Stimulated activated naive B cell treated with anti-CD40 and anti-IgM and Interleukin-4, amounts not matched to agents 10 μg/mL and 1 μg/mL and 100 μg/mL, for 72 hours (primary cell): ENCODE measurements at places on chromosomes 16 and 17.

DNA sequence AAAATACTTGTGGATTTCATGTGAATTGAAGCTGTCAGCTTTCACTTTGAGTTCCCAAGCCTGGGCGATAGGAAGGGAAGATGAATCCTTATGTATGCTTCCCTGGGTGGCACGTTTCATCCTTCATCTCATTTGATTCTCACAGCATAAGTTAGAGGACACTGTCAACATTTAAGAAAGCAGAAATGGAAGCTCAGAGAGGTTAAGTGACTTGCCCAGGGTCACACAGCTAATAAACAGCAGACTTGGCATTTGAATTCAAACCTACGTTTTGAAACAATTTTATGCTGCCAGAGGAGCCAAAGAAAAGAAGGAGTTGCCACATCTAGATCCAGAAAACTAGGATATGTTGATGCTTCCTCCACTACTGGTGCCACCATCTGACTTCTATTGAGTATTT, 108.3 kb upstream of the GPR139 start:
- no peak for DNase-seq

- DNase-seq, result no peak
Observed at GRCh38 chr17:12127177-12127576, 106.5 kb downstream of the MAP2K4 start.

DNA sequence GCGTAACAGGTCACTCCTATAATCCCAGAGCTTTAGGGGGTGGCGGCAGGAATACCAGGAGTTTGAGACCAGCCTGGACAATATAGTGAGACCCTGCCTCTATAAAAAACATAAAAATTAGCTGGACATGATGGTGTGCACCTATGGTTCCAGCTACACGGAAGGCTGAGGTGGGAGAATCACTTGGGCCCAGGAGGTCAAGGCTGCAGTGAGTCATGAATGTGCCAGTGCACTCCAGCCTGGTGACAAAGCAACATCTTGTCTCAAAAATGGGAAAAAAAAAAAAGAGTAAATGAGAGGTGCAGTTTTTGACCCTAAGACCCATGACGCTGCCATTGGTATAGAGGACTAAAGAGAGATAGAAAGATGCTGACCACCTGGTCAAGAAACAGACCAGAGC, 16.1 kb downstream of the PARN start:
- DNase-seq, result no peak

GRCh38 chr17:1002771-1003555, 6.0 kb downstream of the TIMM22 start:
- no peak for DNase-seq

GRCh38 chr16:87802670-87803069, 36.9 kb upstream of the KLHDC4 start:
- no peak for DNase-seq

DNA sequence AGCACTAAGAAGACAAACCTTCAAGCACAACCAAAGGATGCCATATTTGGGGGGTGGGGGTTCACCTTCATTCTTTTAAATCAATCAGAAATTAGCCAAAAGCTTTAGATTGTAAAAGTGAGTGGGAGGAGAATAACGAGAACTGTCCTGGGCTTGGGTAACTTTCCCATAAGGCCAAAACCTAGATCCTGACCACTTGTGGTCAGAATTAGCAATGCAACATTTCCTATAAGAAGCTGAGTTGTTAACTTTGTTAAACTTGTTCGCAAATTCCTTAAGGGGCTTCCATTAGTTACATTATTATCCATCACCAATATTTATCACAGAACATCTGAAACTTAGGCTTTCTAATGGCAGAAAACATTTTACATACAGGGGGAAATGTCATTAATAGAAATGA, 25.1 kb downstream of the STAT5B start:
- DNase-seq, result no peak

DNA sequence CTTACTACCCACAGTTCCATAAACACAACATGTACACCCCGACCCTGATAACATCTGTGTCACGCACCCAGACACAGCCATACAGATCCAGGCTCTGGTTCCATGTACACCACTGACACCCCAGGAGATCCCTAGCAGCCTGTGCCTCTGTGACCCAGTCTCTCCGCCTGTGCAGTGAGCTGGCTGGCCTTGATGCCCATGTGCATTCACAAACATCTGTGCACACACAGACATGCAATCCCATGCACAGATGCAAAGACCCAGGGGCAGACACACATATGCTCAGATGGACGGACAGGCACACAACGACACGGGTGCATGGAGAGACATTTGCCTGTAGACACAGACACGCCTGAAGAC, 4.1 kb downstream of the CCDC102A start:
- no peak for DNase-seq

DNA sequence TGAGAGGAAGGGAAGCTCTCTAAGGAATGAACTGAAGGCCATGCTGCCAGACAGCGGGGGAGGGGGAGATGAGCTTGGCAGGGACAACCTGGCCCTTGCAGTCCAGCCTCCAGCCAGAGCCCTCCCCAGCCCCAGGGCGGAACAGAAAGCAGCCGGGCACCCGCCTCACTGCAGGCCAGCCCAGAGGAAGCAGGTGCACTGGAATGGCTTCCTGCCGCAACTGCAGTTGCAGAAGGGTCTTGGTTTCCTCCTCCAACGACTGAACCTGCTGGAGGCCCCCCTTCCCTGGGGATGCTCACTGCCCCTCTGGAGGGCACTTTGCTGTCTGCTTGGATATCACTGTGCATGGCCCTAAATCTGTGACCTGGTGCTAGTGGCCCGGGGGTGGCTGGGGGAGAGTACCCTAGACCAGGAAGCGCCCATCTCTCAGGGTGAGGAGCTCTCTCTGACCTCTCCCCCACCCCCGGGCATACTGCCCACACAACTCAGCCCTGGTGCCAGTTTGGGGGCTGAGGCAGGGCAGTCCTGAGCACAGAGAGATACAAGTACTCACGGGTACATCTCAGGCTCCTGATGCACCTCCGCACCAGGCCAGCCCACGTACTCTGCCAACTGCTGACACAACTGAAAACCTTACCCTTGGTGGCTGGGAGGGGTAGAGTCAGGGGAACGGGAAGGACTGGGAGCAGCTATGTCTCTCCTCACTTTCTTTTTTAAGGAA, 41.1 kb downstream of the MYO18A start:
- no peak for DNase-seq

- DNase-seq, result no peak
Observed at GRCh38 chr16:2468233-2468724, 2.8 kb upstream of the NTN3 start.

- DNase-seq, result no peak
Observed at GRCh38 chr16:78311831-78312230, 212.4 kb downstream of the WWOX start.

- DNase-seq, result no peak
Observed at GRCh38 chr17:34607917-34608316, 28.5 kb downstream of the TMEM132E start.

GRCh38 chr17:37494401-37494831, 4.7 kb downstream of the DUSP14 start:
- DNase-seq, result no peak

- no peak for DNase-seq
Observed at GRCh38 chr17:8832711-8833352, 33.7 kb upstream of the MFSD6L start.

DNA sequence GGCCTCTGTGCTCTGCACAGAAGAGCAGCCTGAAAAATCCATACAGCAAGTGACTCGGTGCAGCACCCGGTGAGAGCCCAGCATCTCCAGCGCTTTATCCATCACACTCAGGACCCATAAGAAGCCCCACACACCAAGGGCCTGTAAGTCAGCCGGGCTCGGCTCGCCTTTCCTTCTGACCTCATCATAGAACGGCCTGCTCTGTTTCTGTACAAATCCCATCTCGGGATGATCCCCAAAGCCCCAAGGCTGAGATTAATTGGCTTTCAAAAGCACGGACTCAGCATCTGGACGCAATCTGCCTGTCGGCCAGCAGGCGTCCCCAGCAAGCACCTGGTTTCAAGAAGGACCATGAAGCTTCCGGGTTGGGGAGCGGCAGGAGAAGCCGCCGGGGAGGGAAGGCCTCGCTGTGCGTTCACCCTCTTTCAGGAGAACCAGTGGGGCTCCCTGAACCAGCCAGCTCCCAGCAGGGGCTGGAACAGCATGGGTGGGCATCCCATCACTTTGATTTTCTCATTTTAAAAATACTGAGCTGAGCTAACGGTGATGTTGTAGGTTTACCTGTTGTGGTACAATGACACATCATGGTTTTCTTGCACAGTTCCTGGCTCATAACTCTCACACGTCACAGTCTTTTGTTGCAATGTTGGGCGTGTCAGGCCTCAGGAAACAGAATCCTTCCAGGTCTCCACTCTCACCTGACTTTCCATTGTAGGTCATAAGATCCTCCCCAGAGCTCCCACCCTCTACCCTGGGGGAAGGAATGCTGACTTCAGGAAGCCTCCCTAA, 6.7 kb downstream of the CCDC57 start:
- peak; percentile 74 for DNase-seq

- DNase-seq, result no peak
Observed at GRCh38 chr16:68446681-68447652, 1.3 kb downstream of the SMPD3 start.

DNA sequence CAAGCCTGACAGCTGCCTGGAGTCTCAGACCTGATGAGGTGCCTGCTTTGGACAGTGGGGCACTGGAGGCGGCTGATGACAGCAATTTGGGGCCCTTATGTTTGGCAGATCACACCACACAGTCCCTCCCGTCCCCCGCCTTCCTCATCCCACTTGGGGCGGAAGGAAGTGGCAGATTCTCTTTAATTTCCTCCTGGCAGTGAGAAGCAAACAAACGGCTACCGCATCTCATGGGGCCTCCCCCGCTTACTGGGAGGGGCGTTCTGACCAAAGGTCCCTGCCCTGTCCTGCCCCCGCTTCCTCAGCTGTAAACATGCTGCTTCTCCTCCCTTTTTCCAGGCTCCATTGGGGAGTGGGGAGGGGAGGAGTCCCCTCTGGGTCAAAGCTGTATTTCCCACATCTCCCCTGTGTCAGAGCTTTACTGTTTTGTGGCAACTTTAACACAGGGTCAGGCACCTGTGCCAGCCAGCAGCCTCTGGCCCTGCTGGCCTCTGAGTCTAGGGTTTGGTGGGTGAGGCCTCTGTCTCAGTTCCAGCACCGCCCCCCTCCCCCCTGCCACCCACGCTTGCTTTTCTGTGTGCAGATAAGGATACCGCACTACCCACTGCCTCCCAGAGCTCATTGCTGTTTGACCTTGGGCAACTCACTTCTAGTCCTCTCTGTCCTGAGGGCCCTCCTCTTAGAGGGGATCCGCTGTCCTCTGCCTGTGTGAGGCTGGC, 5.4 kb upstream of the NFATC3 start:
- peak; percentile 84 for DNase-seq

DNA sequence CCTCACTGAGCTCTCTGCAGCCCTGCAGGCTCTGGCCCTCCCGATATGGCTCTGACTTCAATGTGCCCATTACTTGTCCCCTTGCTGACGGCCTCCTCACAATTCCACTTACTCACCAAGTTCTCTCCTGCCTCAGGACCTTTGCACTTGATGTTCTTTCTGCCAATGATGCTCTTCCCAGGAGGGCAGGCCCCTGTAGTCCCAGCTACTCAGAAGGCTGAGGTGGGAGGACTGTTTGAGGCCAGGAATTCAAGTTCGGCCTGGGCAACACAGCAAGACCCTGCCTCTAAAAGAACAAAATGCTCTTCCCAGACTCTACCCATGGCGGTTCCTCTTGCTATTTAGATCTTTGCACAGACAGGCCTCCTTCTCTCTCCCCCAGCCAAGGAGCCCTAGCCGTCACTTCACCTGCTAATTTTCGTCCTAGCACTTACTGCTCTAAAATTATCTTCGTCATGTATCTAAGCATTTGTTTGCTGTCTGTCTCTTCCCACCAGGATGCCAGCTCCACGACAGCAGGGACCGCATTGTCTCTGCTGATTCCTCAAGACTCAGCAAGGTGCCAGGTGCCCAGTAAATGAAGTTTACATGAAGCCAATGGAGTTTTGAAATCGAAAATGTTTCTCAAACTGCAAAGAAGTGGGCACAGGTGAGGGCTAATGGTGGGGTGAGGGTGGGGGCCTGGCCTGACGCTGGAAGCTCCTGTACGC, 626 bp upstream of the RAI1 start:
- no peak for DNase-seq

DNA sequence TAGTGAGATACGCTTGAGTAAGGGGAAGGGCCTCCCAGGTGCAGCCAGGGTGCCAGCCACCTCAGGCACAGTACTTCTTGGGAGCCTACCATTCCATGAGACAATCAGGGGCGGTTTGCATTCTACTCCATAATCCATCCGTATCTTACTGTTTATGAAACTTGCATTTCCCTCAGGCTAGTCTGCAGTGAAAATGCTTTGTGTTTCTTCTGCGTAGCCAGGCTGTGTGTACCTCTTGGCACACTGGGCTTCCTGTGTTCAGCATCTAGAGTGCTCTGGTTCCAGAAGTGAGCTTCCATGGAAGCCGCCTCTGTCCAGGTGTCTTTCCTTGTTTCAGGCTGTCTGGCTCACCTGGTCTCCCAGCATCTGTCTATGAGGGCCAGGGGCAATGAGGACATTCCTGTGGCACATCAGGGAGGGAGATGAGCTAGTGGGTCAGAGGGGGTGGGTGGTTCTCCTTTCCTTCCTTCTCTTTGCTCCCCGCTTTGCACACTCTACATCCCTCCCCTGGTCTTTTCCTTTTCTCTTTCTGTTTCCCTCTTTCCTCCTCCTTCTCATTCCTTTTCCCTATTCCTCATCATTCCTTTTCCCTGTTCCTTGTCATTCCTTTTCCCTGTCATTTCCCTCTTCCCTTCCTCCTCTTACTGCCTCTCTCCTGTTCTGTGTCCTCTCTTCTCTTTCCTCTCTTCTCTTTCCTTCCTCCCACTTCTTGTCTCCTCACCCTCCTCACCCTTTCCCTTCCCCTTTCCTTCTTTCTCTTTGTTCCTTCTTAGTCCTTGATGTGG, 386.5 kb downstream of the CPPED1 start:
- no peak for DNase-seq

DNA sequence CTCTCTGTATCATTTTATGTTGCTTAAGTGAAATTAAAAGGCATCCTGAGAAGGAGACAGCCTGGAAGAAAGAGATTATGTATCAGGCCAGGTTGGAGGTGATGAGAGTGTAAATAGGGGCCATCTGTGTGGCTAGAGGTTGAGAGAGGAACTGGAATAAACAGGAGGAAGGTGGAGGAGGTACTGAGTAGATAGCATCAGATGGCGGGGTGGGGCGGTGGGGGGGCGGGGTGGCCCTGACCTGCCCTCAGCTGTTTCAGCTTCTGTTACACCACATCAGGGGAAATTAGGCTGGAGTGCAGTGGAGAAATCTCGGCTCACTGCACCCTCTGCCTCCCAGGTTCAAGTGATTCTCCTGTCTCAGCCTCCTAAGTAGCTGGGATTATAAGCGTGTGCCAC, 6.9 kb upstream of the KCNG4 start:
- no peak for DNase-seq
